ENCODE measurements at places on chromosomes 5 and 9.

GRCh38 chr5:65923339-65923738, 3.0 kb upstream of the ERBIN start:
- DNase-seq = no peak

- no peak for DNase-seq
Measured at GRCh38 chr9:13939701-13940490, 374.0 kb downstream of the NFIB start.

- no peak for DNase-seq
Measured at GRCh38 chr5:61651195-61651594, 319.1 kb downstream of the ZSWIM6 start.

GRCh38 chr5:170466988-170467707, 36.7 kb upstream of the KCNIP1 start:
- DNase-seq = no peak

GRCh38 chr5:58497921-58498320, 6.7 kb downstream of the GAPT start:
- DNase-seq = no peak

- no peak for DNase-seq
Measured at GRCh38 chr5:124889850-124890249, 143.4 kb upstream of the ZNF608 start.

DNA sequence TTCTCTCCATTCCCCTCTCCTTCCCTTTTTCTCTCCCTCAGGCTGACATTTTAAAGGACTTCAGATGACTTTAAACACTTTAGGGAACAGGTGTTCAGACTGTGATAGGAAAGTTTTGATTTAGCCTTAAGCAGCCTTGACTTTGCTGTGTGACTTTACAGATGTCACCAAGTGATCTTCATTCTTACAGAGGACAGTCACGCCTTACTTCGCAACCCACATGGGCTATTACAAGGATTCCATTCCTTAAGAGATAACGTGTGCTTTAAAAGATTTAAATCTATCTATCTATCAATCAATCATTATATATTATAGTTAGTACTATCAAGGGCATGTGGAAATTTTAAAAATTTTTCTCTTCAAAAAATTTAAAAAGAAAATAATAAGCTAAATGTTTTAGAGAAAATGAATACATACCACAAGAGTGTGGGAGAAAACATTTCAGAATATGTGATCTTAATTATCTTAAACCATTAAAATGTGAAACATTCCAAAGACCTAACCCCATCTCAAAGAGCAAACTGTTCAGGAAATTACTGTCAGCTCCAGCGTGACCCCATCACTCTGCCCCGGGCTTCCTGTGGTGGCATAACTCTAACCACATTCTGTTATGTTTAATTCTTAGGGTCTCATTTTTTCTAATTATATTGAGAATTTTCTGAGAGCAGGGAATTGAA, 530.5 kb downstream of the SEMA5A start:
- DNase-seq = no peak

DNA sequence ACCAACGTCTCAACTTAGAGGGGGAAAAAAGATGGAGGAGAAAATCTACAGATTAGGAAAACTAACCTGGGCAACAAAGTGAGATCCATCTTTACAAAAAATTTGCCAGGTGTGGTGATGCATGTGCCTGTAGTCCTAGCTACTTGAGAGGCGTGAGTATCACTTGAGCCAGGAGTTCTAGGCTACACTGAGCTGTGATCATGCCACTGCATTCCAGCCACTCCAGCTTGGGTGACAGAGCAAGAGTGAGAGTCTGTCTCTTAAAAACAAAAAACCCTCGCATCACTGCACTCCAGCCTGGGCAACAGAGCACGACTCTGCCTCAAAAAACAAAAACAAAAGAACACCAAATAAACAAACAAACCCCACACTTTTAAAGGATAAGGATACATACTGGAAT, 98.1 kb upstream of the NR5A1 start:
- no peak for DNase-seq

GRCh38 chr9:134970198-134970597, 52.5 kb upstream of the FCN1 start:
- no peak for DNase-seq

DNA sequence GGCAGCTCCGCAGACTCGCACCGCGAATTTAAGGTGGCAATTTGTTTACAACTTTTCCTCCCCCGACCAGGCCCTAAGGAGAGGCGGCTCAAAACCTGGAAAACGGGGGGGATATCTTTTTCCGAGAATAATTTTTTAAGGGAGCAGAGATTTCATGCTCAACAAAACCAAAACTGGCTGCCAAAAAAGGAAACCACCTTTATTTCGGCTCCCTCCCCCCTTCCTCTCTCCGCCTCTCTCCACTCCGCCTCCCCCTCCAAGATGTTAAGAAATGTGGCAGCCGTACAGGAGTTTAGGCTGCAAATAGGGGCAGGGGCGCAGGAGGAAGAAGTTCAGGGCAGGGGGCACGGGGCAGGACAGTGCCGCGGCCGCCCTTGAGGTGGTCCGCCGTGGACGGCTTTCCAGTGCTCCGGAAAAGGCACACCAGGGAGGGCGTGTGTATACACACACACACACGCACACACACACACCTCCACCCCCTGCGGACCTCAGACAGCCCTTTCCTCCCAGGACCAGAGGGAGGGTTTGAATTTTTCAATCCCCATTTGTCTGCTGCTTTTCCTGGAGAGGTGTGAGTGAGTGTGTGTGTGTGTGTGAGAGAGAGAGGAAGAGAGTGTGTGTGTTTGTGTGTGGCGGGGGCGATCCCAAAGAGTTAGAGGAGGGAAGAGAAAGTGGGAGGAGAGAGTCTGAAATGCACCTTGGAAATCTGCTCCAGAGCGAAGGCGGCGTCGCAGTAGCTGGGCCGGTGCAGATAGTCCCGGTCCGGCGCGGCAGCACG, 9.1 kb downstream of the PTCH1 start:
- DNase-seq = peak; percentile 61

DNA sequence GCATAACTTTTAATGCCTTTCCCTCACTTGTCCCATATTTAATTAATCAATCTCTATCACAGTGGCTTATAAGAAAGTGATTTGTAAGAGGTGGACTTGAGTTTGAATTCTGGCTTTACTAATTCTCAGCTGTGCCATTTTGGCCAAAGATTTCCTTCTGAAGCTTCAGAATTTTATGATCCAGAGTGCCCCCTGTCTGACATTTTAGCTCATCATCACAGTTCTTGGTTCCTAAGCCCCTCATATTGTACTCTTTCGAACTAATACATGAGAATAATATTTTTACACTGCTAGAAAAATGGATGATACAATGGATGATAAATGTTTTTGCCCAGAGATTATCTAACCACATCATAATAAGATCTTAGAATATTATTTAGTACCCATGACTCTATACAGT, 1014.1 kb downstream of the PTPRD start:
- no peak for DNase-seq

DNA sequence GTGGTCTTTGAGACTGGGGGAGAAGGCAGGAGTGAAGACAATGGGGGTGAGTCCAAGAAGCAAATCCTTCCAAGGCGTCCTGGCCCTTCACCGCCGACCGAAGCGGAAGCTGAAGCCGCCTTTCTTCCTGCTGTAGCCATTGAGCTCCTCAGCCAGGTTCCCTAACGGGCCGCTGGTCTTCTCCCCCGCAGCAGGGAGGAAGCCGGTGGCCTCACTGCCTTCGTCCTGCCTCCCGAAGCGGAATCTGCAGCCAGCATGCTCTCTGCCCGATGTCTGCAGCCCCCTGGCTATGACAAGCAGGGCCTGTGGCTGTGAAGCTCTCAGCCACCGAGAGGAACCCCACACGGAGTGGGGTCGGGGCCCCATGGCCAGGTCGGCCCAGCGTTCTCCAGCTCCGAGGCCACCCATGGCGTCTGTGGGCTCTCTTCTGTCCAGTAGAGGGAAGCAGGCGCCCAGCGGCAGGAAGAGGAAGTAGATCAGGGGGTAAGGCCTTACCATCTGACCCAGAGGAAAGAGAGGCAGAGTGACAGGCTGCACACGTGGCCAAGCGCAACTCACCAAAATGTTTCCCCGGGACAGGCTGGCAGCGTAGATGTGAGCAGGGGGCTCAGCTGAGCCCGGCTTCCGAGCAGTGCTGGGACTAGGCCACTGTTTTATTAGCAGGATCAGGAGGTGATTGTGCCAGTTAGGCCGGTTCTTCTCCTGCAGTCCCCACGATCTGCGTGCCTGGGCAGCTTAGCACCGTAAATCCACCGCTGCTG, 3.1 kb downstream of the QRFP start:
- no peak for DNase-seq

- DNase-seq = no peak
Measured at GRCh38 chr5:104443706-104444105, 881.1 kb upstream of the NUDT12 start.

- no peak for DNase-seq
Measured at GRCh38 chr9:136618580-136619547, 43.9 kb upstream of the EGFL7 start.

DNA sequence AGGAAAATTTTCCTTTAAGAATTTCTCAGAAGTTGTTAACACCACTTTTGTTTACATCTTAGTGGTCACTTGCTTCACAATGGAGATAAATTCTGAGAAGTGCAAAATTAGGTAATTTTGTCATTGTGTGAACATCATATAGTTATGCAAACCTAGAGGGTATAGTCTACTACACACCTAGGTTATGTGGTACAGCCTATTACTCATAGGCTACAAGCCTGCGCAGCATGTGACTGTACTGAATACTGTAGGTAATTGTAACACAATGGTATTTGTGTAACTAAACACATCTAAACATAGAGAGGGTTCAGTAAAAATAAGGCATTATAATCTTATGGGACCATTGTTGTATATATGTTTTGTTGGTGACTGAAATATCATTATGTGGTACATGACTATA, 388.7 kb upstream of the POU5F2 start:
- no peak for DNase-seq

- no peak for DNase-seq
Measured at GRCh38 chr5:110702300-110702699, 24.2 kb downstream of the TMEM232 start.

- DNase-seq = no peak
Measured at GRCh38 chr9:33041432-33042188, 16.5 kb downstream of the DNAJA1 start.

DNA sequence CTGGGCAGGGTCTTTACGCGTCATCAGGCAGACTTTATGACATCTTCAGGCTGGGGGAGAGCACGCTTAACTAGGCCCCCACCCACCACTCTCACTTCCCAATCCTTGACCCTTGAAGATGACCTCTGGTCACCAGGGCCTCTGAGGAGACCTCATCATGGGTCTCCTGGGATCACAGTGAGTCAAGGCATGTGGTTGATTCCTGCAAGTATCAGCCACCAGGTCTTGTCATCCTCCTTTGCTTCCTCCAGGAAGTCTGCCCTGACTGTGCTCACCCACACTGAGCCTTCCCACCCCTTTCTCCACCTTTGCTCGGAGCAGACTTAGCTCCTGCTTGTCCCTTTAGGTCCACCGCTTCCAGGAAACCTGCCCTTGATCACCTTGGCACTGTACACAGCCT, 17.3 kb downstream of the ODF2 start:
- DNase-seq = no peak

DNA sequence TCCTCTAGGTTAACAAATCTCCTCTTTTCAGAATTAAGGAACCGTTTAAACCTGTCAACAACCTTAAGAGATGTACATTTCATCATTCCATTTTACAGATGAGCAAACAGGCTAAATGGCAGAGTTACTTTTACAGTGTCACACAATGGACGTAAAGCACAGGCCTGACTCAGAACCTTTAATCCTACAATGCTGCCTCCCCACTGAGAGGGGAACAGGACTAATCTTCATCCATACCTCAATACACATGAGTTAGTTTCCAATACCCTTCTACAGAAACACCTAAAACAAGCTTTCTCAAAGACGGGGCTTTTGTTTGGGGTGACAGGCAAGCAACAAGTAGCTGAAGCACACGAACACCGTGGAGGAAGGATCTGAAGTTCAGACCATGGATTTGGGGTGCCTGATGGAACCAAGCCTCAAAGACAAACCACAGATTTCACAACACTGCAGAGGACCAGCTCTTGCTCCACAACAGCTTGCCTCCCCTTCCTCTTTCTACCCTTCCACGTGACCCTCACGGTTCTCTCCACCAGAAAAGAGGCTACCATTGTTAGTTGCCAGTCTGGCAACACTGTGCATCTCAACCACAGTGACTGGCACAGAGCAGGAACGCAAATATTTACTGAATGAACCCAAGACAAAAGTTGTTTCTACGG, 1.8 kb downstream of the RNF130 start:
- DNase-seq = no peak

DNA sequence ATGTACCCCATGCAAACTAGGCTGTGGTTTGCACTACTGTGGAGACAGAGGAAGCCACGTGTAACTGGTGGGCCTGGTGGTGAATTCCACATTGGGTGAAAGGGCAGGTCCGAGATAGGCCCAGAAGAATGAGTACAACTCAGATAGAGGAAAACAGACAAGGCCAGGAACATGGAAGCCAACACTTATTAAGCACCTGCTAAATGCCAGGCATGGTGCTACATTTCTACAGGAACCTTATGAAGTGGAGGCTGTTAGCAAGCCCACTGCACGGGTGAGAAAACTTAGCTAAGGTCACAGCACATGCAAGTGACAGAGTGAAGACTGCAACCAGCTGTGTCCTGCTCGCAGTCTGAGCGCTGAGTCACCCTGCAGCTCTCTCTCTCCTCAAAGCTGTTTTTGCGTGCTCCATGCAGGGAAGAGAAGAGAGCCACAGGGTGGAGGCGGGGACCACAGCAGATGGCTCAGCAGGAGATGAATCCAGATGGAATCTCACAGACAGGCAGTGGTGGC, 65.5 kb upstream of the SPTLC1 start:
- no peak for DNase-seq

DNA sequence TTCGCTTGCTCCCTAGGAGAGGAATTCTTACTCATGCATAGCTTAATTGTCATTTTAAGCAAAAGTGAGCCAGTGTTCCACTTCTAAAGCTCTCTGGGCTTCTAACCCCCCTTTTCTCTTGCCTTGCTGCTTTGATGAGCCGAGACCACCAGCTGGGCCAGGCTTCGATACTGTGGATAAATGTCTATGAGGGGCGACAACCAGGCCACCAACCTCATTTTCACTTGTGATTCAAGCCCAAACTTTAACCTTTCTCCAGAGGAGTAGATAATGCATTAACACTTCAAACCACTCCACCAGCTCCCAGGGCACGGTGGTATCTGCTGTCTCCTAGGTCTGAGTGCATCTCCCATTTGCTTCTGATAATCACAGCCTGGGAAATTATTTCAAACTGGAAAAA, 205.6 kb downstream of the PSAT1 start:
- DNase-seq = no peak

DNA sequence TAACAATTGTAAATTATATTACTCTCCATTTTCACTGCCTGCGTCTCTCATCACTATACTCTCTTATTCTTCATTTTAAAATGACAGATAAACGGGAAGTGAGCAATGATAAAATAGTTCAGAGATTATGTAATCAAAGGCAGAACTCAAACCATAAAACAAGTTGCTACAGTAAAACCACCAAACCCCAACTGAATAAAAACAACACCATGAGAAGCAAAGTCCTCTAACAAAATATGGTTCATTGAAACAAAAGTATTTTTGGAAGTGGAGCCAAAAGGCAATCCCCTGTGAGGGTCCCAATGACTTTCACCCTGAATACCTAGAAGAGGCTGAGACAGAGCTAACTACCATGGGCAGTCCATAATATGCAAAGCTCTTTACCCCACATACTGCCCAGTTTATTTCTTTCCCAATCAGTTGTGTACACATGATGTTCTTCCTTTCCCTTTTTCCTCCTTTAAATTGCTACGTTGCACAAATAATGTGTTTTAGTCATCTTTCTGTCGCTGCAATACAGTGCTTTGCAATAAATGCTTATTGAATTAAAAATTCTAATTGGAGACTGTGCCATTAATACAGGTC, 64.0 kb upstream of the PTGER4 start:
- no peak for DNase-seq

All from HuH-7.5 (cell line).